ENCODE measurements at places on chromosomes 1 and 21.

- DNase-seq: no peak
Measured at GRCh38 chr1:78047106-78047505, 1.3 kb downstream of the GIPC2 start.

DNA sequence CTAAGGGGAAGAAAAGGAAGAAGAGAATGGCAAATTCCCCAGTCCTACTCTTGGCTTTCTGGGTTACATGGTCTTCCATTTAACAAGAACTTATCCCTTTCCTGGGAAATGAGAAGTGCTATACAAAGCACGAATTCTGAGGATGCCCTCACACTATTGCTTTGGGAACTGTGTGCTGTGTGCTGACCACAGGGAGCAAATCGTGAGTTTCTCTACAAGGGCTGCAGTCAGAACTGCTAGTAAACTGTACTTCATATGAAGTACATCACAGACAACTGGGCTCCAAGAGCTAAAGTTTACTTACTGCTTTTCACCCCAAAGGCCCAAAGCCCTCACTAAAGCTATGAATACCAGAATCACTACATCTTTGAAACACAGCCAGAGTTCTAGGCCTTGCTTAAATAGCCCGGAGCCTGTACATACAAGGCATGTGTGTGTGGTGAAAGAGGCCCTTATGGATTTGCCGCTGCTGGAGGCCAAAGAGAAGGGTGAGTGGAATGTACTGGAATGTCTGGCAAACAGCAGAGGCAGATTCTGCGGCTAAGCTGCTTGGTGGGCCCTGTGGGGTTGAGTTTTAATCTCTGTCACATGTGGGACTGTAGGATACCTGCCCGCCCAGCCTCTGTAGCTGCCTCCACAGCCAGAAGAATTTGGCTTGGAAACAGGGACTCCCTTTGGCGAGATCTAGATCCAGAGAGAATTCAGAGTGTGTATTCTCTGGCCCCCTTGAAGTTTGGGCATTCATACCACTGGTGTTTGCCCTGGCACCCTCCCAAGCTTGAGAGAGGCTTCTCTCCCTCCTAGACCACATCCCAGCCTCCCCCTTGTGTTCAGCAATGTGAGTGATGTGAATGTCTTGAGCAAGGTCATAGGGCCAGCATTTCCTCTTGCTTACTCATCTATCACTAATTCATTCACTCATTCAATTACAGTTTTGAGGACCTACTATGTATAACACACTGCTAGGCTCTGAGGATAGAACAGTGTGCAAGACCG lies 21.9 kb upstream of the TRIM67 start:
- DNase-seq: no peak

GRCh38 chr1:52032785-52033131 lies 852 bp downstream of the KTI12 start:
- DNase-seq: peak; percentile 13

- DNase-seq: no peak
Measured at GRCh38 chr1:61968869-61969268, 225.8 kb upstream of the L1TD1 start.

- no peak for DNase-seq
Measured at GRCh38 chr1:208524376-208524775, 280.2 kb upstream of the PLXNA2 start.

Measured in CD4-positive, alpha-beta T cell treated with Interleukin-4 for 1 hour (primary cell).